ENCODE measurements at places on chromosomes 6 and 20.
A peak's percentile ranks its signal among the peaks of the same experiment; 100 is the strongest.

GRCh38 chr20:36768768-36769430, 4.7 kb downstream of the DSN1 start:
- no peak for DNase-seq

GRCh38 chr6:38484656-38485055, 155.1 kb downstream of the BTBD9 start:
- no peak for DNase-seq

DNA sequence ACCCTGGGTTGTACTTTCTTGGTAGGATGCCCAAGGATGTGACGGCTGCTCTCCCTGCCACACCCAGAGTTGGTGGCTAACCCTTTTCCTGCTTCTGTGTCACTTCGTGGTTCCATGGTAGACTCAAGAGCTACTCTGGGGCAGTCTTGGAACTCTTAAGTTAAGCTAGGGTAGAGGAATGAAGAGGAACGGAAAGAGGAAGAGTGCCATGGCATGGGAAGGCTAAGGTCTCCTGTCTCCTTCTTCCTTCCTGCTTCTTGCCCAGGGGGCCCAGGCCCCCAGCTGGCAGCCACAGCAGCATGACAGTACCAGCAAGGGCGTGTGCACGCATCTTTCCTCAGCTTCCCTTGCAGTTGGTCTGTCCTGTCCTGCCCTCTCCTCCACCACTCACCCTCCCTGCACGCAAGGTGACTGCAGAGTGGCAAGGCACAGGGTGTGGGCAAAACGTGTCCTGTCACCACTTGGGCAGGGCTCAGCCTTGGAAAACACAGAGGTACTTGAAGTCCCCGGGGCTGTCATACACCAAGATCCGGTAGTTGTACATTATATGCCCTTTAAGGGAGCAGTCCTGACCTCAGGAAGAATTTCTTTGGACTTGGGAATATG, 39.8 kb upstream of the TGM3 start:
- no peak for DNase-seq

- no peak for DNase-seq
These were observed 182.0 kb downstream of the DOK5 start for GRCh38 chr20:54657268-54657826.

- peak; percentile 43 for DNase-seq
These were observed 930 bp downstream of the THBD start for GRCh38 chr20:23048283-23049200.

- no peak for DNase-seq
These were observed 25.5 kb upstream of the PRL start for GRCh38 chr6:22322103-22323030.

DNA sequence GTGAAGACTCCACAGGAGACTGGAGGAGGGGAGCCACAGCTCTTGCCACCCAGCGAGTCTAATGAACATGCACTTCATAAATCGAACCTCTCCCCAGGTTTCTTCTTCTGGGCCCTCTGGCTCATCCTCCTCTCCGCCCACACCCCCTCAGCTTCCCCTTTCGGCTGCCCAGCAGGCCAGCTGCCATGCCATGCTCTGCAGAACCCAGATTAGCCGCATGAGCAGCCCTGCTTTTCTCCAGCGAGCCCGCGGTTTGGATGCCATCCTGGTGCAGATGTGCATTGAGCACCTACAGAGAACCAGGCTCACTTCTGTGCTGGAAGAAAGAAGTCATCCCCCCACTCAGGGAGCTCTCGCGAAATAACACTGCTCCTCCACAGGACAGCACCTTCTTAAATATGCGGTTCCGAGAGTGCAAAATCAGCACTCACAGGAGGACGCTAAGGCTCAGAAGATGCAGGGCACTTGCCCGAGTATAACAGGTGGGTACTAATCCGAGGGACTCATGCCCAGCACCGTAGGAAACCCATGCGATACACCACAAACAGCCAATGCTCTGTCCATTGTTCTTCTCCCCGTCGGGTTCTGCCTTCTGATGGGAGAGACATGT, 143.0 kb upstream of the THBS2 start:
- DNase-seq: no peak

GRCh38 chr6:45432977-45433376, 55.2 kb upstream of the SUPT3H start:
- no peak for DNase-seq

GRCh38 chr20:31908424-31908823, 38.0 kb downstream of the TTLL9 start:
- no peak for DNase-seq

DNA sequence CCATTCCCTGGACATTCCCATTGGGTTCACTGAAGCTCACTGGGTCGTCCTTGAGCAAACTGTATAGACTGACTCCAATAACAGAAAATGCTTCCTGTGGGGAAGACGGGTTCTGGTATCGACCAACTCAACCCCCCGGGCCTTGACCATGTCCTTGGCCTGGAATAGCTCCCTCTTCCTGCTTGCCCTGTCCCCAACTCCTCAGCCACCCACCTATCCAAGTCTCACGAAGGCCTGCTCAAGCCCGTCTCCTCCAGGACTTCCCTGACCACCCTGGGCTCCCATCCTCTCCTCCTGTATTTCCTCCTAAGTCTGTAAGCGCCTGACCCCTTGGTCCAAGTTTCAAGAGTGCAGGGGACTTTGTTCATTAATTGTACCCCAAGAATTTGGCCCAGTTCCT, 2.8 kb upstream of the HMGA1 start:
- DNase-seq: no peak

DNA sequence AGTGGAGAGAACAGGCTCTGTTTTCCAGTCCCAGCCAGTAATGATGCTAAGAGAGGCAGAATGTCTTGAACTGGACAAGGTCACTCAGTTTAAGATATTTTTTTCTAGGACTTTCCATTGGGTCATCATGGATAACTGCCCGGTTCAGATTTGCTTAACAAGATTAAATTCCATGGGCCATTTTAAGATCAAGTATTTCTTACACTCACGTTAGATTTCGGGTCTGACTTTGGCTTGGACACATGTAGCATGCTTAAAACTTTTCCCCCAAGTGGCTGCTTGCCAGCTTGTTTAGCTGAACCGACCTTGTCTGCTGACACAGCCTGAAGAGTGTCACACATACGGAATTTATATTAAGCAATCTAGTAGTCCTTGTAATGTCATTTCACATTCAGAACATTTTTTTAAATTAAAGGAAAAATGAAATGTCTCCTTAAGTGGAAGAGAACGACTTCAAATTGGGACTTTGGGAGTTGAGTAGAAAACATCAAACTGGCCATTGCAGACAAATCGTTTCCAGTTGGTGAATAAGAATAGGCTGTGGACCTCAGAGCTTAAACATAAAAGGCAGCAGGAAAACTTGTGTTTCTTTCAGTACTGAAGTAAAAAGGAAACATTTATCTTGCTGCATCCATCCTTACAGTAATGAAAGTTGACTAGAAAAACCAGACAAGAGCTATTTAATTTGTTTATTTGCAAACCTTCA, 29.0 kb downstream of the ARMC2 start:
- peak; percentile 61 for DNase-seq

- no peak for DNase-seq
These were observed 124.7 kb downstream of the DTNBP1 start for GRCh38 chr6:15538106-15538505.

DNA sequence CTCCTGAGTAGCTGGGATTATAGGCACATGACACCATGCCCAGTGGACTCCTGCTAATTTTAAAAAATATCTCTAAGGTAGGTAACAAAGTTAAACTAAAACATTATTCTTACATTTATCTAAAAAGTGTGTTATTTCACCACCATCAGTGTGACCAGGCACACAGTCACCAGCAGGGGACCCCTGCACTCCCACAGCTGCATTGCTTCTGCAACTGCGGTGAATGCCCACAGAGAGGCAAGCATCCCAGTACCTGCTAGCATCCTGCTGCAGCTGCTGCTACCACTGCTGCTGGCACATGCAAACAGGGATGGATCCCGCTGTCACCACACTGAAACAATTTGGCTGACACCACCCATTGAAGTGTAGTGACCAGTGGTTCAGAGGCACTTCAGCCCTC, 21.9 kb upstream of the EPB41L2 start:
- no peak for DNase-seq

GRCh38 chr6:116004841-116005815, 55.6 kb downstream of the FRK start:
- no peak for DNase-seq

DNA sequence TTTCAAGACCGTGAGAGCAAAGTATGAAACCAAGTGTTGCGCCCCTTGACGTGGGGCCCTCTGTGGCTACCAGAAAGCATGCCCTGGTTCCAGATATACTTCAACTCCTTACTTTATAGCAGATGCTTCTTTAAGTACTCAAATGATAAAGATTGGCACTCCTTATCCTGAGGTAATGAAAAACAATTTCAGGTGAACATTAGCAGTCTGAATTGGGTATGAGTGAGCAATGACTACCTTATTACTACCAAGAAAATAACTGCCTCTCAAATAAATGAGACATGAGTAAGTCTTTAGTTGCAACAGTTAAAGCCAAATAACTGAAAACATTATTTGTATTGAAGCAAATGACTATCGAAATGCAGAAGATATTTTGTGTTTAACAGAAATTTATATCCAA, 408.7 kb downstream of the MMUT start:
- no peak for DNase-seq

GRCh38 chr20:2515203-2515602, 6.5 kb upstream of the ZNF343 start:
- no peak for DNase-seq

DNA sequence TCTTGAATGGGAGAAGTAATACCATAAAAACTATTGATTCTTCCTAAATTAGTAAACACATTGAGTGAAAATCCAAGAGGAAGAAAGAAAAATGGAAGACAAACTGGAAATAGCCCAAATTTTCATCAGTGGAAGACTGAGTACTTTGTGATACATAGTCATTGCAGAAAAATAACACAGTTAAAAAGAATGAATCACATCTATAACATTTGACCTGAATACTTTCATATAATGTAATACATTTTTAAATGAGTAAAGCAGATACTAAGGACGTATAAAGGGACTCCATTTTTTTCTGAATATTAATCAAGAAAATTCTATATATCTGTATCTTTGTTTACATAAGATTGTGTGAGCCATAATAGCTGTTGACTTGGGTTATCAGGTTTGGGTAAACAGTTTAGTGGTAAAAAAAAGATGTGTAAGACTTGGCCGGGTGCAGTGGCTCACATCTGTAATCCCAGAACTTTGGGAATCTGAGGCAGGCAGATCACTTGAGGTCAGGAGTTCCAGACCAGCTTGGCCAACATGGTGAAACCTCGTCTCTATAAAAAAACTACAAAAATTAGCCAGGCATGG, 4.3 kb upstream of the SLC17A2 start:
- DNase-seq: no peak

GRCh38 chr6:127792616-127793015, 108.2 kb downstream of the THEMIS start:
- no peak for DNase-seq

DNA sequence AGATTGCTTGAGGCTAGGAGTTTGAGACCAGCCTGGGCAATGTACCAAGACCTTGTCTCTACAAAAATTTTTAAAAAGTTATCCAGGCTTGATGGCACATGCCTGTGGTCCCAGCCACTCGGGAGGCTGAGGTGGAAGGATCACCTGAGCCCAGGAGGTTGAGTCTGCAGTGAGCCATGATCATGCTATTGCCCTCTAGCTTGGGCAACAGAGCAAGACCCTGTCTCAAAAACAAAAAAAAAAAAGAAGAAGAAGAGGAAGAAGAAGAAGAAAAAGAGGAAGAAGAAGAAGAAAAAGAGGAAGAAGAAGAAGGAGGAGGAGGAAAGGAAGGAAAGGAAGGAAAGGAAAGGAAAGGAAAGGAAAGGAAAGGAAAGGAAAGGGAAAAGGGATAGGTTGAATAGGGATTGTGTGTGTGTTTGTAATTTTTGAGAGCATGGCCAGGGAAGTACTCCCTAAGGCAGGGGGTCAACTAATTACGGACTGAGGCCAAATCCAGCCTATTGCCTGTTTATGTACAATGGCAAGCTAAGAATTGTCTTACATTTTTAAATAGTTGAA, 43.0 kb upstream of the ZNF217 start:
- no peak for DNase-seq

GRCh38 chr6:7624796-7625710, 35.1 kb downstream of the SNRNP48 start:
- DNase-seq: no peak

DNA sequence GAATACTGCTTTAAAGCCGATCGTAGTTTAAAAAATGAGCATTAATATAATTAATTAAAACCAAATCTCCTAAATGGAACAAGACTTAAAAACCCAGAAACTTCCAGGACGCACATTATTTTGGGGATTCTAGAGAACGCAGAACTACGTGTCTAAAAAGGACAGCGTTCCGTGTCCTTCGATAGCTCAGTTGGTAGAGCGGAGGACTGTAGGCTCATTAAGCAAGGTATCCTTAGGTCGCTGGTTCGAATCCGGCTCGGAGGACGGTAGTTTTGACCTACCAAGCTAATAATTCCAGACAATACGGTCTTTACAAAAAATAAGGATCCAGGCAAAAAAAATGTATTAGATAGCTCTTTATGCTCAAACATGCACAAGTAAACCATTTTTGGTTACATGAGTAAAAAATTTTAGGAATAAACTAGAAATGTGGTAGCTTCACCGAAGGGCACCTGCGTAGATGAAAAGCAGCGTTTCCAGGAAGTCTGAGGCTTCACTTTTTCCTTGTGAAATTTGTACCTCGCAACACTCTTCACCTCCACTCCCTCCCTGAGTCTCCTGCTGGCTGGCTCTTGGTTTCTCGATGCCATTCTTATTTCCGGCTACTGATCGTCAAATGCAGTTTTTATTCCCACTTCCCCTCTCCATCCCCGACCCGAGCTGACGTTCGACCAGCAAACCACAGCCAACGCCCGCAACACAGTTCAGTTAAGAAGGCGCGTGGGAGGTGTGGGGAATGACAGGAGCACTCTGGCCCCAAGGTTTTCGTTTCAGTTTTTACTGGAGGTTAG, 19.6 kb upstream of the ABT1 start:
- DNase-seq: no peak

DNA sequence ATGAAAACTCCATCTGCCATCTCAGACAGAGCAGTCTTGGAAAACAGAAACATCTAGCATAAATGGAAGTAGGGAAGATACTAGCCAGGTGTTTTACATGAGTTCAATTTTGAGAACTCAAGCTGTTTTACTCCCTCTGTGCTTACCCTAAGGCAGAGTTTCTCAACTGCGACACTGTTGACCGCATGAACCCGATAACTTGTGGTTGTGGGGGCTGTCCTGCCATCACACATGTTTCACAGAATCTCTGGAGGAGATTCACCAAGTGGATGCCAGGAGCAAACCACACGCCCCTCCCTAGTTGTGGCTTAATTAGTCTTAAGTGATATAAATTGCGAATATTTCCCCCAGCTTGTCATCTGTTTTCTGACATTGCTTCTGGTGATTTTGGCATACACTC, 2.3 kb upstream of the SERPINB6 start:
- no peak for DNase-seq

- no peak for DNase-seq
These were observed 110.7 kb downstream of the KIF6 start for GRCh38 chr6:39614393-39614950.

DNA sequence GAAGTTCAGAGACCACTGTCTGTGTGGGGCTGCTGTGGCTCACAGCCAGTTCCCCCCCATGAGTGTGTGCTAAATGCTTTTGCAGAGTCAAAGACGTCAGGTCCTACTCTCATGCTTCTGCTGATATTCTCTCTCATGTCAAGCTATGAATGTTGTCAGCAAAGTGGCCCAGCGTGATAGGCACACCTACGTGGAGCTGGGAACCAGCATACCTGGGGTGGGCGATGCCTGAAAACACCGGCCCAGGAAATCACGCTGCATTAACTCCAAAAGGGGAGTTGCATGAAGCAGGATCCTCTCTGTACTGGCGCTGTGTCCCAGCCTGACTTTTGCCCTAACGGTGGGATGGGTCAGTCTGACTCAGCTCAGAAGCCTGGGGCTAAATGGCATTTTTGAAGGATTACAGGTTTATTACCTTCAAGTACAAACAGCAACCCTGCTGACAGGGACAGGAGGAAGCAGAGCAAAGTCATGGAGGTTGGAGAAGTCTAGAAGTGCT, 9.0 kb upstream of the MRPS10 start:
- DNase-seq: no peak

Measured in body of pancreas (tissue), 4 donors.